Fibroblast of skin of back (primary cell): ENCODE measurements at places on chromosomes 4 and X.
A peak's percentile ranks its signal among the peaks of the same experiment; 100 is the strongest.

- DNase-seq, result peak; percentile 76
These were observed 33.9 kb upstream of the HPF1 start for GRCh38 chr4:169791527-169792156.

- DNase-seq, result no peak
These were observed 1849.4 kb upstream of the AGA start for GRCh38 chr4:179291657-179292056.

DNA sequence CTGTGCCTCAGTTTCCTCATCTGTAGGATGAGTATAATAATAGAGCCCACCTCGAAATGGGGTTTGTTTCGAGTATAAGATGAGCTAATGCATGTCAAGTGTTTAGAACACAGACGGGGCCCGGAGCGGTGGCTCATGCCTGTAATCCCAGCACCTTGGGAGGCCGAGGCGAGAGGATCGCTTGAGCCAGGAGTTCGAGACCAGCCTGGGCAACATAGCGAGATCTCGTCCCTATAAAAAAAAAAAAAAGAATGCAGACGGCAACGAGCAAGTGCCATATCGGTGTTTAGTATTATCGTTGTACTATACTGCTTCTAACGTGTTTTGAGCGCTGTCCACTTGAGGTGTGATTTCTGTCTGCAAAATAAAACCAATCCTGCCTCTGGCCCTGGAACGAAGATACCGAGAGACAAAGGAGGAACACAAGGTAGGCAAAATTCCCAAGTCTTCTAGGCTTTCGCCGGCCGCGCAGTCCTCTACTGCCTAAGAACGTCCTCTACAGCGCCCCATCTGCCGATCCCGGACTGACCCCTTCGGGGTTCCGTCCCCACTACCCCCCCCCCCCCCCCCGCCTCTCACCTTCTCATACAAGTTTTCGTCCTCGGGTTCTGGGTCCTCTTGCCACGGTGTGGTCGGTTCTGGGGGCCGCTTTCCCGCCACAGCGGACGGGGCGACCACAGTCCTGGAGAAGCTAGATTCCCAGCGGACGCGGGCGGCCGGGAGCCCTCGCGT, 442 bp downstream of the NDUFB11 start:
- DNase-seq, result peak; percentile 38

GRCh38 chrX:46554942-46555341, 9.7 kb upstream of the ZNF674 start:
- no peak for DNase-seq

DNA sequence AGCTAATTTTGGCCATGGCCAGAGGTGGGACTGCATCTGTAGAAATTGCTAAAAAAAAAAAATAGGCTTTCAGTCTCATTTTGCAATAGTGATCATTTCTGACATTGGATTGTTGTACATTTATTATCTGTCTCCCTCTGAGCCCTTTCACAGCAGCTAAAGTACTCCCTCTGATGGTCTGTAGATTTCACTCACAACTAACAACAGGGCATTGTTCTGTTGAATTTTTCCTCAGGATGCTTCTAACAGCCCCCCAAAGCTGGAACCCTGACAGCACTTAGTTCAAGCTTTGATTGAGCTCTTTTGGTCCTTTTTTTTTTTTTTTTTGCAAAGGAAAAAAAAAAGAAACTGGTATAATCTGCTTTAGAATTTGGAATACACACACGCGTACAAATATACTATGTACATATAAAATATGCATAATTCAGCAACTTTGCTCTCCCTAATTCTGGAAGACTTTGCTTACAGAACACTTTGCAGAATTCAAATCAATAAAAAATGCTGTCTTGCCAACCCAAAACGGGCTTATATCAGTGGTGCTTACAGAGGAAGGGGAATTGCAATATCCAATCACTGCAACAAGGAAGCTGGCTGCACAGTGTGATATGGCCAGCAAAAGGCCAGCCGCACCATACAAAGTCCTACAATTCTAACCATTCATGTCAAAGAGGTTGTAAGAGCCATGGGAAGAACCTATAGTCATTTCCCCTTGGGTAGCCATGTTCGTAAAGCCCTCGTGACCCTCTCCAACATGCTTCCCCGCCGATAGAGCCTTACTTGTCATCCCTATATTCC, 406.4 kb downstream of the SMARCA1 start:
- DNase-seq, result no peak

DNA sequence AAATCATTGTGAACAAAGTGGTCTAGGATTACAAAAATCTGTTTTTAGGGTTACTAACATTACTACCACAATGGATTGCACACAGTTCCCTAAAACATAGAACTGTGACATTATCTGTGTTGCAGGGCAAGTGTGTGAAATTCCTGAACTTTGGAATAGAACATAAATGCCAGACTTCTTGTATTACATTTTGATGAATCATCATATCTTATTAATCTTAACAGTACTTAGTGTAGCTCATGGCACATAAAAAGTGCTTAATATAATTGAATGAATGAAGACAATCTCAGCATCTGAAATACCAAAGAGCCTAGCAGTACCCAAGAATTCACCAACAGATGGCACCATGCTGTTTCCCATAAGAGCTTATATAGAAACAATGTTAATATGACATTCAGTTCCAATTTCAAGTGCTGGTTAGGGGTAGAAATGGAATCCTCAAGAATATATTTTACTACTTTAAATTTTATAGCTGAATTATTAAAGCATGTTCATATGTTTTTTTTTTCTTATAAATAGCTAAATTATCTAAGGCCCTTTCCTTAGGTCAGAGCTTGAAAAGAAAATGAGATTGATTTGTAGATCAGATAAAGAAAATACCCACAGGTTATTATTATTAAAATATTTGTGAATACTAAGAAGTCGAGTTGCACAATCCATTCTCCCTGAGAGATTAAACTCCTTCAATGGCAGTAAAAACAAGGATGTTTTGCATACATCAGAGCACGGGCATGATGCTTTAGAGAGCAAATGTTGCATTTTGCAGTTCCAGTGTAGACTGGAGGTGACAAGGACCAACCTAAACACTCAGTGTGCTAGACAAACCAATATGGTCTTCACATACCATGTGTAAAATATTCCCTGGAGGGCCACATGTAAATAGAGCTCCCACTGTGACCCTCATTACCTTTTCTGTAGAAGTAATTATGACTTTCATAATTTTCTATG, 25.7 kb upstream of the SHISA3 start:
- DNase-seq, result peak; percentile 59

- no peak for DNase-seq
These were observed 9.1 kb upstream of the YTHDC1 start for GRCh38 chr4:68358988-68359387.

- peak; percentile 27 for DNase-seq
These were observed 657 bp downstream of the TCEAL8 start for GRCh38 chrX:103254171-103254824.

DNA sequence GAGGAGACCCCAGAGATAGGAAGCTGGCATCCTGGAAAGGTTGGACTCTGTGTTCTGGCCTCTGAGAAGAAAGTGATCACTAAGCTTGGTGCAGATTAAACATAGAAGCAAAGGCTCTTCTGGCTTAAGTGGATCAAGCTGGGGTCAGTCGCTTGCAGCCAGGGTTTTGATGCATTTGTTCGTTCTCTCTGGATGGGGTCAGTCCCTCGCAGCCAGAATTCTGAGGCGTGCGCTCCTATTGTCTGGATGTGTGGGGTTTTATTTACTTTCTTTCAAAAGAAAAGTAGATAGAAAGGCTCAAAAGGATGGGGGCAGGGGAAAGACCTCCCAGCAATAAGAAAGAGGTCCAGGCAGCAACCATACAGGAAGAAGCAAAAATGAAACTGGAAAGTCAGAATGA, 152.6 kb downstream of the DHRSX start:
- no peak for DNase-seq
